ENCODE measurements at places on chromosomes 12 and 14.

DNA sequence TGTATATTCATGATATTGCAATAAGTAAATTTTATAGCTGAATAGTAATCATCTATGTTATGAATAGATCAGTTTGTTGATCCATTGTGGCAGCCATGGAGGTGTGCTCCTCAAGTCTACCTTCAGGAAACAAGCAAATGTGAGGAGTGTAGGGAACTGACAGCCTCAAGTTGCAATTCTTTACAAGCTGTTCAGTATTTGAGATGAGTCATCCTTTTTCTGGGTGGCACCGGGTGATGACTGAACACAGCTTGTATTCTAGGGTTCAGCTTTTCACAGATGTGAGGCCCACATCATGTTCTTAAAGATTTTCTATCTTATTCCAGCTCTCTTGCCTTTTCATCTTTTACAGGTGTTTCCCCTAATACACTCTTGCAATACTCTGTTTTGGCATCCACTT lies 452.4 kb downstream of the KCNH5 start:
- DNase-seq, result no peak

GRCh38 chr12:14961466-14962152 lies at the start of gene ARHGDIB:
Gene ARHGDIB (minus strand): TSS chr12:14961601. CDS start chr12:14950712, 10,889 bp downstream.
- peak; percentile 96 for DNase-seq

DNA sequence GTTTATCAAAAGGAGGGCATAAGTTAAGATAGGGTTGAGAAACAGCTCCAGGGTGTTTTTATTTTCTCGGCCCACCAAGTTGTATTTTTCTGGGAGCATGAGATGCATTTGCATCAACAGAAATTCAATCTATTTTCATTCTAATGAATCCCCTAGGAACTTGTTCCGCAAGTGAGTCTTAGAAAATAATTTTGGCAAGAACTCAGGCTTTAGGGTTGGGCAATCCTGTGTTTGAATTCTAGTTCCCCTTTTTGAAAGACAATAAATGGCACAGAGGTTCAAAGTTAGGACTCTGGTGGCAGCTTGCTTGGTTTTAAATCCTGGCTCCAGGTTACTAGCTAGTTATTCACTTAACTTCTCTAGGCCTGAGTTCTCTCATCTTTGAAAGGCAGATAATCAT lies 23.7 kb downstream of the SLC5A8 start:
- DNase-seq, result no peak

- DNase-seq, result no peak
Observed at GRCh38 chr14:83473416-83474235, 1940.0 kb upstream of the SEL1L start.

GRCh38 chr12:107109726-107110719 lies 16.7 kb upstream of the CRY1 start:
- DNase-seq, result no peak

DNA sequence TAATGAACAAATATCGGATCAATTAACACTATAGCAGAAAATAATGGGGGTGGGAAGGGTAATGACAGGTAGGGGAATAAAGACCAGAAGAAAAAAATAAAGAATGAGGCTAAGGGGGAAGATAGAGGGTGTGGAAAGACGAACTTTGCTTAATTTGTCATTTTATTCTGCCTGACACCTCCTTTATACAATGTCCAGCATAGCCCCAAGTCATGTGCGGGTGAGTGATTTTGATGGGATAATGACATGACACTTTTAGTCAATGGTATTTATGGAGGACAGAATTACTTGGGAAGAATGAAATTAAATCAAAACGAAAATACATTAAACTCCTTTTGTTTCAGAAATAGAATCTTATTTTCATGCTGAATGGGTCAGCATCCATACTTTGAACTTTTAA lies 20.5 kb upstream of the IFNG-AS1 start:
- DNase-seq, result no peak

DNA sequence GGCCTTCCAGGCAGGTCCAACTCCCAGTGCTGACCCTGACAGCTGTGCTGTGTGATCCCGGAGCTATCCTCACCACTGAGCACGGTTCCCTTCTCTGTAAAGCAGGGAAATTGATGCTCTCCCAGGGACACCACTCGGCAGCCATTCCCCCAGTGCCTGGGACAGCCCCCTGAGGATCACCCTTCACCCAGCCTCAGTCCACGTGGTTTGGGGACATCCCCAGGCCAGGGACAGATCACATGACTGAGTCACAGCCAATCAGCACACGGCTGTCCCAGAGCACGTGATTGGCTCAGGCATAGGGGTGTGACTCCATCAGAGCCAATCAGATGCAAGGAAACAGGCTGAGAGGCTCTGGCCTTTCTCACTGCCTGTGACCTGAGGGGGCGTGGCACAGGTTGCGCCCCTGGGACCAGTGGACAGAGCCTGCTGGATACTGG lies 68.8 kb upstream of the SFSWAP start:
- DNase-seq, result no peak

DNA sequence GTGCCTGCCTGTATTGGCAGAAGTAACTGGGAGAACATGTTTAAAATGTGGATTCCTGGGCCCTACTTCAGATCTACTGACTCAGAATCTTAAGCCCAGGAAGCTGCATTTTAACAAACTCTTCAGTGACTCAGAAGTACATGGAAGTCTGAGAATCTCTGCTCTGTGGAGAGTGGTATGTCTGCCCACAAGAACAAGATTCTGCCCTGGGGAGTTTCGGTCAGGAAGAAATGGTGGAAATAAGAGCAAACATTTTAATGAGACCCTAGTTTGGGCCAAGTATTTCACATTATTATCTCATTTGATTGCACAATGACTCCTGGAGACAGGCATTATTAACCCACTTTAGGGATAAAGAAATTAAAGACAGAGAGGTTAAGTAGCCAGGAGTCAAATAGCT lies 8.2 kb downstream of the ALDH1L2 start:
- no peak for DNase-seq

DNA sequence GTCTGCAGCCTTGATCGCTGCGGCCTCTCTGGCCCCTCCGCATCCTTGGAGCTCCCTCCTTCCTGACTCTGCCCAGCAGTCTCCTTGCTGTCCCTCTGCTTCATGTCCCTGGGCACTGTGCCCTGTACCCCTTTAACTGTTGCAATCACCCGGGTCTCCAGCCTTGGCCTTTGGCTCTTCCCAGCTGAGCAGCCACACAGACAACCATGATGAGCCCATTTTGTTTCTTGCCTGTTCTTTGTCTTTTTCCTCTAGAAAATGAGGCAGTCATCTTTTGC lies 40.6 kb upstream of the MEG3 start:
- DNase-seq, result no peak

DNA sequence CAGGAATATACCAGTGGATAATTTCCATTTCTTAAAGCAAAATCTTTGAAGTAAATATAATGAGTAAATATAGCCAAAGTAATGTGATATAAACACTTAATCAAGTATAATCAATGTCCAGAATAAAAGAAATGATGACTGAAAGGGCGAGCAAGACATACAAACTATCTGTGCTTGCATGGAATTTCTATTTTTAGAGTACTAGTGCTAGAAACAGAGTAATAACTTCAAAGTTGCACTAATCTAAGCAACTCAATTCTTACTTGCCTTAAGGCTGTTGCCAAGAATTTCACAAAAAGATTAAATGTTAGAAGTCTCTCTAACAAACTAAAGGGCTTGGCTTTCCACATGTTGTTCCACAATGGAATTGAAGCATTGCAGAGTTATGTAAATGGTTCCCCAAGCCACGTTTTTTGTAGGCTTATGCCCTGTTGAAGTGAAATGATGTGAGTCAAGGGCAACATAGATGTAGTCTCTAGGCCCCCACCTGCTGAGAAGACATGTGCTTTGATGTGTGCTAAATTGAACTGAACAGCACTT lies 175.0 kb upstream of the LMNTD1 start:
- DNase-seq, result no peak

- DNase-seq, result no peak
Observed at GRCh38 chr14:94857950-94858349, 88.0 kb upstream of the GSC start.

GRCh38 chr12:79961411-79961810 lies 26.5 kb upstream of the PPP1R12A start:
- no peak for DNase-seq

DNA sequence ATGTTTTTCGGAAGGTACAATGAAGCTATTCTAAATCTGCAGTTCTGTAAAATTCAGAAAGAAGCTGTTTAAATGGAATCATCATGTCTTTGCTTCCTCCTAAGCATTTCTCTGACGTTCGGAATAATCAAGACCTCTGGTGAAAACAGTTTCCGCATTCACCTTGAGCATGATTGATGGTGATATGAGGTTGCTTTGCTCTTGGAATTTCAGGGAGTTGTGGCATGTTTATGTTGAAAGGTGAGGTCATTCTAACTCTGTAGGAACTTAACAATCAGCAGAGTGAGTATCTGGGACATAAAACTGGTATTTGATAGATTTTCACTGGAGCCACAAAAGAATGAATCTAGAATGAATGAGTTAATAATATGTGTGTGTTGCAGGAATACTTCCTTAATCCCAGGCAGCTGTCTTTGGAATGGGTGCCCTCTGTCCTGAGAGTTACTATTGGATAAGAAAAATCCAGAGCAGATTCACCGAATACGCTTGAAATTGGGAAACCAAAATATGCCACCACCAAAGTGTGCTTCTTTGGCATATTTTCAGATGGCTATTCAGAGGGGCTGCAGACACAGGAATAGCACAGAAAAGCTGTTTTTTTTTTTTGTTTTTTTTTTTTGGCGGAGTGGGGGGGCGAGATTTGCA lies 599.1 kb downstream of the CCER1 start:
- DNase-seq, result no peak

GRCh38 chr14:75053396-75054291 lies 2.4 kb upstream of the MLH3 start:
- DNase-seq, result no peak

DNA sequence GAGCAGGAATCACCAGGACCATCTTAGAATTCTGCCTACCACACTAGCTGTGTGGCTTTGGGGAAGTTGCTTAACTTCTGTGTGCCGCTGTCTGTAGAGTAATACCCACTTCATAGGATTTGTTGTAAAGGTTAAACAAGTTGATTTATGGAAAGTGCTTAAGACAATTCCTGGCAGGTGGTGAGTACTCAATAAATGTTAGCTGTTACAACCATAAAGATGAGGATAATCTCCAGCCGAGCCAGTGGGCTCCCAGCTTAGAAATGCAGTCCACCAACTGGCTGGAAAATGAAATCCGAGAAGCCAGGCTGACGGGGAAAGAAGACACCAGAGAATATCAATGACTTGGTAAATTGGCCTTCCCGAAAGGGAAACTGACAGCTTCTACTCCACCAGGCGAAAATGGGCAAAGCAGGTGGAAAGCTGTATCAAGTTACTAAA lies 173.5 kb downstream of the CHST11 start:
- DNase-seq, result no peak

DNA sequence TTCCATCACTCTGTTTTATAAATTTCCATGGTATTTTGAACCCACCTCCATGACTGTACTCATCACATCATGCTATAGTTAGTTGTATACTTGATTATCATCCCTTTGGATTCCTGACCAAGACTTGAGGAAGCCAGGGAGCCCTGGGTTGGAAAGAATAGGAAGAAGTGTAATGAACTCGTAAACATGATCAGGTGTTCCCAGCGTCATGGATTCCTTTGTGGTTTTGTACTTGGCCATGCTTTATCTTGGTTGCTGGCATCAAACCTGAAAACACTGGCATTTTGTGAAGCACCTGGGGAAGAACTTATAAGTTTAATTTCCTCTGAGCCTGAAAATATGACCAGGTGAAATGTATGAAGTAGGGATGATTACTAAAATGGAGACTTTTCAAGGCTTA lies 76.4 kb downstream of the CHST11 start:
- DNase-seq, result no peak

DNA sequence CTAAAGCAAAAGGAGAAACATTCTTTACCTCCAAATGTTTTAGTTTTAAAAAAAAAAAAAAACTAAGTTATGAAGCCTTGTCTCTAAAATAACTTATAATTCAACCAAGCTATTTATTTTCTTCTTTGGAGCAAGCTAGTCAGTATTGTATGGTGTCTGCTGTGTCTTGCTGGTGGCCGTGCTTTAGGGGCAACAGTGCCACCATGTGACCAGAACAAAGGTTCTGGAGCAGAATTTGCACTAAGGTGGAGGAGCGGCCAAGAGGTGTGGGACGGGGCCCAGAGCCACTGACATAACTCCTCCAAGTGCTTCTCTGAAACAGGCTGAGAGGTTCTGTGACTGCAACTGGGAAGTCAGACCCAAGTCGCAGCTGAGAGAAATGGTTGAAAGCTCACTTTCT lies 4.5 kb downstream of the FICD start:
- no peak for DNase-seq

DNA sequence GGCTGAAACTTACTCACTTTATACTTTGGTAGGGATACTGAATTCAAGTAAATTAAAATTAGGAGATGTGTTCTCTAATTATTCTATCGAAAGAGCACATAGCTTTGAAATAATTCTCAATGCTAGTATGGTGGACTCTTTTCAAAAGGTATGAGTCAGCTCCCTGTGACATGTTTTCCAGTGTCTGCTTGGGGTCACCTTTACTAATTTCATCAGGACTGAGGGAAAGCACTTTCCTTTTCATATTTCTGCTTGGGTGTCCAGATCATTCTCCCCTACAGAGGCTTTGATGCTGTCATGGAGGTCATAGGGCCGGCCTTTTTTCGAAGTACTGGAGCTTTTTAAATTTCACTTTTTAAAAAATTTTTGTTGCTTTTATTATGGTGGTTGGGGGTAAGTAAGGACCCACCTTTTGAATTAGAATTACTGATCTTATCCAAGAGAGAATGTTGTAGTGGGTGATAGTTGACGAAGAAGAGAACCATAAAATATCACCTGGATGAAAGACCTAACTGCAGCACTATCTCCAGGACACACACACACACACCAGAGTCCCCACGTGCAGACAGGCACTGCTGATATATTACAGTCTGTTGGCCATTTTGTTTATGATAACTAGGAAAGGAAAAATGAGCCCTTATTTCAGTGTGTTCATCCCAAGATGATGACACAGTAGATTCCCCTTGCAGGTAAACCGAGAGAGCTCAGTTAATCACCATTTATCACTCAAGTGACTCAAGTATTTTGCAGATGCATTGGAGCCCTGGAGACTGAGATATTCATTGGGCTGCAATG lies 558.6 kb downstream of the DIO2 start:
- DNase-seq, result no peak

- no peak for DNase-seq
Observed at GRCh38 chr14:29734732-29735131, 192.9 kb downstream of the PRKD1 start.

- DNase-seq, result peak; percentile 48
Observed at GRCh38 chr14:92686900-92687427, 61.5 kb downstream of the LGMN start.

GRCh38 chr12:78918268-78918667 lies 53.7 kb downstream of the SYT1 start:
- DNase-seq, result no peak

- DNase-seq, result no peak
Observed at GRCh38 chr14:90509403-90509802, 112.6 kb downstream of the CALM1 start.

GRCh38 chr14:77023001-77023996 lies 5.2 kb downstream of the IRF2BPL start:
- no peak for DNase-seq

GRCh38 chr12:58932806-58933681 lies 12.7 kb upstream of the LRIG3 start:
- no peak for DNase-seq

- DNase-seq, result no peak
Observed at GRCh38 chr12:92929983-92930382, 888 bp upstream of the EEA1 start.
